ENCODE measurements at places on chromosomes 4 and X.

GRCh38 chr4:144384408-144384807 is 243.9 kb upstream of the GYPA start:
- DNase-seq: no peak

GRCh38 chr4:162506253-162506652 is 342.5 kb upstream of the FSTL5 start:
- no peak for DNase-seq

- peak; percentile 75 for DNase-seq
These were observed 26.8 kb downstream of the PRPS1 start for GRCh38 chrX:107654872-107655761.

GRCh38 chr4:24809376-24809775 is 14.0 kb downstream of the SOD3 start:
- DNase-seq: no peak

GRCh38 chr4:12186526-12186925 is 757.8 kb upstream of the HS3ST1 start:
- DNase-seq: no peak

DNA sequence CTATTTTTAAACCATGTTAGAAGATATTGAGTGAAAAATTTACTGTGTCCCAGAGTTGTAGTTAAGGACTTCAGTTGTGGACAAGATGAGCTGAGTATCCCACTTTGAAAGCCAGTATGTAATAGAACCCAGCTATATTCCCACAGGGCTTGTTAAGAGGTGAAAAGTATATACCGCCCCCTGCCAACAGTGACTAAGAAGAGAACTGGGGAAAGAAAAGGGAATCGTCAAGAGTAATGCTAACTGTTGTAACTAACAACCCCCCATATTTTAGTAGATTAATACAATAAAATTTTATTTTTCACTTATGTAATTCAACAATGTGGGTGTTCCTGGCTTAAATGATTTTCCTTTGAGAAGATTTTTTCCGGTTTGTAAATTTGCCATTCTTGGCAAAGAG is 250.4 kb upstream of the GIMD1 start:
- DNase-seq: no peak

DNA sequence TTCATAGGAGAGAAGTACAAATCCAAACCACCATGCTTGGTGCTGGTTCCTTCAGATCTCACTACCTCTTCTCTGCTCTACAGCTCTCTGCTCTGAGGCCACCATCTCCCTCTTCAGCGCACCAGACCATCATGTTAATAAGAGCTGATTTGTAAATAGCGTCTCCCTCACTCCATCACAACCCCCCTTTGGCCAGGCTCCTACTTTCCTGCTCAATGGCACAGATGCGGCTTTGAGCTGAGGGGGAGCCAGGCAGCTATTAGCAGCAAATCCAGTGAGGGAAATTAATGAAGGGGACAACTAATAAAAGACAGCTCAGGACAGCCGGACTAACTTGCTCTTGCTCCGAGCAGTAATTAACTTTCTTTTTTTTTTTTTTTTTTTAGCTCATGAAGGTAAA is 13.1 kb downstream of the NEUROG2 start:
- DNase-seq: no peak

DNA sequence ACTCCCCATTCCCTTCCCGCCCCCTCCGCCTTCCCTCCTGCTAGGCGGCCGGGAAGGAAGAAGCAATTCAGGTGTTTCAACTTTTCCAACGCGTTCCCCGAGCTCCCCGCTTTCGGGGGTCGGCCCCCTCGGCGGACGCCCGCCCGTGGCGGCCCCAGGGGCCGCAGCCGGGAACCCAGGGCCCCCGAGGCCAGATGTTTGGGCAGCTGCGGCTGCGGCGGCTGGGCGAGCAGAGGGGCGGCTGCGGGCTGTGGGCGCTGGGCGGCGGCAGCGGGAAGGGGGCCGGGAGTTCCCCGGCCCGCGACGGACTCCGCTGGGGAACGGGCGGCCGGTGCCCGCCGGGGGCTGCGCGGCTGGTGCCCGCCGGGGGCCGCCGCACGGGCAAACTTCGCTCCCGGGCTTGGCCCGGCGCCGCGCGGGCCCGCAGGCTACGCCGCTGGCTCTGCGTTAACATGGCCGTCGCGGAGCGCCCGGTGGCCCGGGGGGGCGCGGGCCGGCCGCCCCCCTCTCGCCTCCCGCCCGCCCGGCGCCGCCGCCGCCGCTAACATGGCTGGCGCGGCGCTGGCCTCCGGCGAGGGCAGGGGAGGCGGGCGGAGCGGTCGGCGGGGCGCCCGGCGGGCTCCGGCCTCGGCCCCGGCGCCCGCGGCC is 510 bp downstream of the HMGB3 start:
- no peak for DNase-seq

DNA sequence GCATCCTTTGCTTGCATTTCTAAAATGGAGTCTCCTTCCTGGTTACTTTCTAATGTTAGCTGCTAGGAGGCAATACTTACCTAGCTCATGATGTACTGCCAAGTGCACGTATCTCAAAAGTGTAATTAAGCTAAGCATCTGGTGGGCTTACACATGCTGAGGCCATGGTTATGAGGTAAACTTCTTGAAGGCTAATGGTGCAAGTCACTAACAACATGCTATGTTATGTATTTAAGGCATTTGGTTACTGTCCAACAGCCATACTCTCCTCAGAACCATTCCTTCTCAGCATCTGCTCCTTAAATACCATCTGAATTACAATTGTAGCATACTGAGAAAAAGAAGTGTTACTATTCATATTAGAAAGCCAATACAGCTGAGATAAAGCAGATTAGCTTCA is 318.6 kb upstream of the BMP3 start:
- DNase-seq: no peak

DNA sequence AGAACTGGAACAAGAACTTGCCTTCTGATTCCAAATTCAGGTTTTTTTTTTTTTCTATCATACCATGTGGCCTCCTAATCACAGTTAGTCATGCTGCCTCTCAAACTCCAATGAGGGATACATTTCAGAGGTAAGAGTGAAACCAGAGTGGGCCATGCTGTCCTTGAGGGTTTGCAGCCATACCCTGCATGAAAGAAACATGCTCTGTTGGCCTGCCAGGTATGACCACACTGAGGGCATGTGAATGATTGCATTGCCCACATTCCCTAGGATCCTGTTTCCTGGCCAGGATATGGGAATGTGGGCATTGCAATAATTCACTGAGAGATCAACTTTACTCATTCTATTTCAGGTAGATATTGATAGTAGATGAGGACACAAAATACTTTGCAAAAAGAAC is 56.4 kb upstream of the DDIT4L start:
- no peak for DNase-seq

DNA sequence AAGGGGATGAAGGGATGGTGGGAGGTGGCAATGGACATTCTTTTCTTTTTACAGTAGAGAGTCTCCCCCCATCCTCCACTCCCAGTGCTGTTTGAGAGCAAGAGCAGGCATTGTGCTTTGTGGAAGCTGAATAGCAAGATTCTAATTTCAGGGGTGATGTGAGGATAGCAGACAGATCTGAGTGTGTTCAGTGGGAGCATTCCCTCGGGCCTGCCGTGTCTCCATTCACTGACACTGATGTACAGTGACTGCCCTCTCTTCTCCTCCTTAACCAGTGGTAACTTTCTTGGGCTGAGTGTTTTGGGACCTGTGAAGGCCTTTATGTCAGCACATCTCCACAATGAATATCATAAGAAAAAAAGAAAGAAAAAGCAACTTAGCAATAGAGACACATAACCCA is 396.6 kb upstream of the RPS6KA3 start:
- no peak for DNase-seq

GRCh38 chrX:84182516-84182915 is 5.5 kb downstream of the RPS6KA6 start:
- no peak for DNase-seq

DNA sequence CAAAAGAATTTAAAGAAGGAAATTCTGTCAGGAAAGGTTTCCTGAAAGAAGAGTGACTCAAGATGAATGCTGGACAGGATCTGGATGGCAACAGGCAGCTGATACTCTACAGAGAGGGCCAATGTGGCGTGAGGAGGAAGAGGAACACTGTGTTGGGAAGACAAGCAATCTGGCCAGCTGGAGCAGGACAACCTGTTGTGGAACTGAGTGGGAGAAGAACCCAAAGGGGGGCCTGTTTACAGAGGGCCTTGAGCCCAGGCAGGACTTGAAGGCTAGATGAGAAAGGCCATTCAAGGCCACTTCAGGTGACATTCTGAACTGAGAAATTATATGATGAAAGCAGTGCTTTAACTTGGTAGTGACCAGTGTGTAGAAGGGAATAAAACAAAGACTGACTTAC is 8.5 kb downstream of the OTUD4 start:
- no peak for DNase-seq

DNA sequence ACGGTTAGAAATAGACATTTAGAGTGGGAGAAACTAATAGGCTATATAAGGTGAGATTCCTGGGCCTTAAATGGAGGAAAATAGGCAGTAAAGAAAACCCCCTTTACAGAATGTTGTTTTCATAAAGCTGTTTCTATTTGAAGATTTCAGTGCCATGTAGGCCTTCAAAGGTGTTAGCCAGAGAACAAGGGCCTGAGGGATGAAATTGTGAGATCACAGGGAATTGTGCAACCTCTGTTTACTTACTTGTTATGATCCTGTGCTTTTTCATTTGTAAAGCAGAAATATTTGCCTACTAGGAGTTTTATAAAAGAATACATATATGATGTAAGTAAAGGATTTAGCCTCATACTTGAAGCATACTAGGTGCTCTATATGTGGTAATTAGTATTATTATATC is 272.9 kb upstream of the ARX start:
- DNase-seq: no peak

DNA sequence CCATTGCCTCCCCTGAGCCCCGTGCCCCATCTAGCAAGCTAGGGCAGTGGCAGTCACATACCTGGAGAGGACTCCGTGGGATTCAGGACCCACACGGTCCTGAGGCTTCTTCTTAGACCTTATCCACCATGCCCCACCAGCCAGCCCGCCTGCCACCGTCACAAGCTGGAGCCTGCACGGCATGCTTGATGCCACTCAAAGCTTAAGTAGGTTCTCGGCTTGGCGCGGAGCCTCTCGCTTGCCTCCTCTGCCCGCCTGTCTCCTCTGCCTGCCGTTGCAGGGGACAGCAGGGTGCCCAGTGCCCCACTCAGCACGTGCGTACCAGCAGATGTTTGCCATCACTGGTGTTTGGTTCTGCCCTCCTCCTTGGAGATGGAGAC is 14.1 kb downstream of the PSAPL1 start:
- no peak for DNase-seq

GRCh38 chr4:72442715-72443114 is 126.3 kb downstream of the ADAMTS3 start:
- DNase-seq: no peak

GRCh38 chrX:138771047-138771446 is 59.5 kb upstream of the FGF13 start:
- no peak for DNase-seq

DNA sequence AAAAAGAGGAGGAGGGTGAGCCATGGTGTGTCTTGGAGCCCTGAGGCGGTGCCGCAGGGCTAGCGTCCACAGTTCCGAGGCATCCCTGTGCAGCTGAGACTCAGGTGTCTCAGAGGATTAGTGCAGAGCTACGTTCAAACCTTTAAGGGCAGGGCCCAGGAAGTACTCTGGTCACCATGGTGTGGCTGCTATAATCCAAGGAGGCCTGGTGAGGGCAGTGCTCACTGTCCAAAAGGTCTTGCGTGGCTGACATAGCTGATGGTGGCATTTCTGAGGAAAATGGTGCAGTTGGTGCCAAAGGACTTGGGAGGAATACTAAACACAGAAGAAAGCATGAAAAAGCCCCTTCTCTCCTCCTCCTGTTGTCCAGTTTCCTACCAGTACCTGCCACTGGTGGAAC is 146.9 kb downstream of the DCHS2 start:
- DNase-seq: no peak

GRCh38 chrX:64352081-64352480 is 43.2 kb downstream of the MTMR8 start:
- no peak for DNase-seq

DNA sequence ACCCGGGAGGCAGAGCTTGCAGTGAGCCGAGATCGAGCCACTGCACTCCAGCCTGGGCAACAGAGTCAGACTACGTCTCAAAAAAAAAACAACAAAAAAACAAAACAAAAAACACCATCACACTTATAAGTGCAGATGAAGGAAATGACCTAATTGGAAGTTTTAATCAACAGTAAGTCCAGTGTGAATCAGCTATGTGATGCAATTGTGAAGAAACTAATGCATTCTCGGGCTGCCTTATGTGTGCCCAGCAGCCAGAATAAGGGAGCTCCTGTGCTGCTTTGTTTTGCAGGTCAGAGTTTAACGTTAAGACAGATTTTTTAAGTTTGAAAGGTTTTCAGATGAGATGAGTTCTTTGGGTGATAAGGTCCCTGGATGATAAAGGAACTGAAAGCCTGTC is 10.8 kb downstream of the DAPP1 start:
- peak; percentile 50 for DNase-seq

- DNase-seq: no peak
These were observed 3.0 kb downstream of the FBXL5 start for GRCh38 chr4:15652191-15652590.

GRCh38 chr4:184337907-184338306 is 120.2 kb upstream of the ENPP6 start:
- no peak for DNase-seq

- no peak for DNase-seq
These were observed 10.1 kb downstream of the BCOR start for GRCh38 chrX:40087425-40088298.

GRCh38 chrX:131477498-131477897 is 66.4 kb upstream of the OR13H1 start:
- no peak for DNase-seq

- peak; percentile 29 for DNase-seq
These were observed 84.6 kb upstream of the PACRGL start for GRCh38 chr4:20615486-20616260.

GRCh38 chrX:51795136-51795535 is 51.9 kb downstream of the GSPT2 start:
- no peak for DNase-seq

- no peak for DNase-seq
These were observed 26.1 kb upstream of the MAMLD1 start for GRCh38 chrX:150337026-150337425.
